ENCODE measurements at places on chromosomes 2 and 18. TPM values are rescaled to one million over a fixed set of nuclear protein-coding genes. Genes with fewer than 3 reads are reported as not detected.

GRCh38 chr2:106144621-106145331 is 49.3 kb downstream of the UXS1 start:
- DNase-seq, result no peak

DNA sequence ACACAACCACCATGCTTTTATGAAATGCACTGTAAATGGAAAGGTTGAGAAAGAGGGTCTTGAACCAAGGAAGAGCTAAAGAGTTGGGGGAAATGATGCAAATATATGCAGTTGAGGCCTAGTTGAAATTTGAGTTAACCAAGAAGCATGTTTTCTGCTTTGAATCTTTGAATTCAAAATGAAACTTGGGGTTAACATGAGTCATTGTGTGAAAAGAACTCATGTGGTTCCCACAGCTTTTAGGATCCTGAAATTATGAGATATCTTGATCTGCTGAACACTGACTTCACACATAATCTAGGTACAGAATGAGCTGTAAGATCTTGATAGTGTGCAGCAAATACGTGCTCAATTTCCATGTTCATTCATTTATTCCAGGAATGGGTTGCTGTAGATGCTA is 422.9 kb upstream of the TRIB2 start:
- DNase-seq, result no peak

DNA sequence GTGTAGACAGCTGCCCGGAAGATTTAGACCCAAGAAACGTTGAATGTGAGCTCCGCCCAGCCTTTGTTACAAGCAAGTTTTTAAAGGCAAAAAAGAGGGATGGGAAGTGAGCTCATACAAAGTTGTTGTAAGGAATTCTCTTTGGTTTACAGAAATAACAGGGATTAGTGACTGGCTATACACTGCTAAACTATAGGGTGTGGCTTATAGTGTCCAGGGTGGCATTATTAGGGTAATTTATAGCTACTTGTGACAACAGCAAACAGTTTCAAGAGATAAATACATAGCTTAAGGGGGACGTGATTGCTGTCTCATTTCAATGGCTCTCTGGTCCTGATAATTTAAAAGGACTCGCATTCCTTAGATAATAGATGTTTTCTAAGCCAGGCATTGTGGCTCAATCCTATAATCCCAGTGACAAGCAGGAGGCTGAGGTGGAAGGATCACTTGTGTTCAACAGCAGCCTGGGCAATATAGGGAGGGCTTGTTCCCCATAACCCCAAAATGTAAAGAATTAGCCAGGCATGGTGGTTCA is 66.5 kb upstream of the TGIF1 start:
- no peak for DNase-seq

DNA sequence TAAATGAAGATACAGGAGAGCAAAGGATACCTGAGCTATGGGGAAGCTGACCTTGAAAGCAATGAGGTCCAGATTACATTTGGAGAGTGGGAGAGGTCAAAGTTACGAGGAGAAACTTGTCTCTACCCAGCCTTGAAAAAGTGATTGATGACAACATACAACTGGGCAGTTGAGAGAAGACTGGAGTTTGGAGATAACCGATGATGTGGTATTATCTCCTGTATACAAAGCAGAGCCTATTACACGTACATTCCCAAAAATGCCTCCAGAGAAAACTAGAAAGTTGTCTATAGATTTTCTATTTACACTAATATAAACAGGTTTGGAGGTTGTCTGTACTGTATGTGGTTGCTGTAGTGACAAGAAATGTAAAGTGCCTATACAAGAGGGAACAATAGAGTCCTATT is 28.3 kb downstream of the ARL5A start:
- no peak for DNase-seq

DNA sequence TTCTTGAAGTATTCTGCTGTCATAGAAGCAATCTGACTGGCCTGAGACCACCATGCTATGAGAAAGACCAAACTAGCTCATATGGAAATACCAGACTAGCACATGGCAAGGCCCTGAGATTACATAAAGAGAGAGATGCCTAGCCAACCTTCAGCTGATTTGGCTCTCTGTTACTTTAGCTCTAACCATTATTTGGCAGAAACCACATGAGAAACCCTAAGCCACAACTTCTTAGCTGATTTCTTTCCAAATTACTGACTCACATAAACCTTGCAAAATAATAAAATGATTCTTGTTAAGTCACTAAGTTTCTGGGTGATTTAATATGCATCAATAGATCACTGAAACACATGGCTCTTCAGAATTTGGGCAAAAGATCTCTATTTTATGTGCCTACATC is 295.0 kb upstream of the ZNF521 start:
- no peak for DNase-seq

DNA sequence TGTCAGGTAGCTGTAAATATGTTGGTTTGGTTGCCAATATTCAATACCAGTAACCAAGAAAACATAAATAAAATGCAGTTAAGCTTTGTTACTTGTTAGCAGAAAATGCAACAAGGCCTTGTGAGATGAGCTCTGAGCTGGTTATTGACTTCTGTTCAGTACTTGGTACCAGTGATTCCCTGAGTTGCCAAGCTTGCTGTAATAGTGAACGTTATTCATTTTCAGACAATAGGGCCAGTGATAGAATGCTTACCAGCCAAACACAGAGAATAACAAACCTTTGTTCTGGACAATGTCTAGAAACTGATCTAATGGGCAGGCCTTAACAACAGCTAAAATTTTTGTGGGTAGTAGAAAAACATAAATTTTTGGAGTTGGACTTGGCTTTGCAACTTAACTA is 29.5 kb downstream of the RASGRP3 start:
- DNase-seq, result no peak

DNA sequence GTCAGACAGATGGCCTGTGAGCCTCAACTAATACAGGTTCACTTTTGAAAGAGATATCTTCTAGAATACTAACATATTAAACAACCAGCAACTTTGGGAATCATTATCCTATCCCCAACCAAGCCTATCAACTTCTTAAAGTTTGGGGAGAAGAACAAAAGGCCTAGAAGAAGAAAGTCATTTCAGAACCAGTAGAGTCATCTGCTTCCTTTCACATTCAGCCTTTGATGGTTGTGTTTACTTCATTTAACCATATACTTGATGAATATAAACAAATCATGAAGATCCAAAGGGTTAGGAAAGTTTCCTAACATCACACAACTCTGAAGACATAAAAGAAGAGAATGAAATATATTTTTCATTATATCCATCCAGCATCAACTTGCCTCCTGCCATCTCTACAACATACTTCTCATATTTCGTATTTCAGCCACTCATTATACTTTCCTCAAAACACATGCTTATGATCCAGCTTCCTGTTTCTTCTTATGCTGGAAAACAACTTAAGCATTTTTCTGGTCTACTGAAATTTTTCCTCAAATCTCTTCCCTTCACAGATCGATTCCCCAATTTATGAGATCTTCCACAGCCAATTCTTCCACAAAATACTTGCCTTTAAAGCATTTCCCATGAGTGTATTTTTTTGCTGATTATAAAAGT is 114.3 kb downstream of the CACNB4 start:
- no peak for DNase-seq

GRCh38 chr2:187527262-187527661 is 27.0 kb downstream of the TFPI start:
- no peak for DNase-seq

DNA sequence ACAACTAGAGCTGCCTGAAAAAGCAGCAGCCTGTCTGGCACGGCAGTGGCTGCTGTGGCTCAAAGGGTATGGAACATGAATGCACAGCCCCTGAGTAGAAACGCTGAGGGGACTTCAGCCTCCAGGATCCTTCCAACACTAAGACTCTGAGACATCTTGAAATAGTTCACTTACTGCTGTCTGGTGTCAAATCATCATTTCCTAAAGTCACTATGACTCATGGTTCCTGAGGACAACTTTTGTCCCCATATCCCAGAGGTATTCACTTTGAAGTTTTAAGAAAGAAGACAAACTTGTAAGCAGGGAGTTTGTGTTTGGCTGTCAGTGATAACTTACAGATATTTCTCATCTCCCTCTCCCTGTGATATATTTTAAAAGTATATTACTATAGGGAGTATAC is 33.3 kb upstream of the NEB start:
- DNase-seq, result no peak

DNA sequence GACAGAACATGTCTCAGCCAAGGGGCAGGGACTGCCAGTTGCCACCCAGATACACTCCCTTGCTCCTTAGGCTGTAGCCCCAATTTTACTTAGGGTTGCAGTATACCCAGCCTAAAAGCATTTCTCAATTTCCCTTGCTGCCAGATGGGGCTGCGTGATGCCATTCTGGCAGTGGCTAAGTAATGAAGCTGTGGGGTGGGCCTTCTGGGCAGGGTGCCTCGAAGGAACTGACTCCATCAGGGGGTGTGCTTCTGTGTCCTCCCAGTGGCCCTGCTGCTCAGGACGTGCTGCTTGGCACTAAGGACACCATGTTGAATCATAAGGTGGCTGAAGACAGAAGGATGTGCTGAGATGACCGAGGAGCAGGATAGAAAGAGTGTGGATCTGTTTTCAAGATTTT is 74.2 kb downstream of the VWA3B start:
- DNase-seq, result no peak

DNA sequence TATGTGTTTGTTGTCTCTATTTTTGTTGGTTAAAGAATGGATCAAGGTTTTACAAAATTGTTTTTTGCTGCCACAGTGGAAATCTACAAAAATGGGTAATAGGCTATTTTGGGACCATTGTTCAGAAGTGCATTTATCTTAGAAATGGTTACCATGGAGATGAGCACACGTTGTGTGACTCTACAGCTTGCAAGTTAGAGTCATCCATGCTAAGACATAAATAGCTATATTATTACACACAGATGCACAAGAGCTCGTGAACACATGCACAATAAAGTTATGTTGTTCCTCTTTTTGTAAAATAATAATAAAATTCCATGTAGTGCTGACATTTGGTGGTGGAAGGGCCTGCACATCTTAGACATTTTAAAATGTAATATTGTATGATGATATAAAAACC is 15.5 kb upstream of the DUSP19 start:
- DNase-seq, result no peak

DNA sequence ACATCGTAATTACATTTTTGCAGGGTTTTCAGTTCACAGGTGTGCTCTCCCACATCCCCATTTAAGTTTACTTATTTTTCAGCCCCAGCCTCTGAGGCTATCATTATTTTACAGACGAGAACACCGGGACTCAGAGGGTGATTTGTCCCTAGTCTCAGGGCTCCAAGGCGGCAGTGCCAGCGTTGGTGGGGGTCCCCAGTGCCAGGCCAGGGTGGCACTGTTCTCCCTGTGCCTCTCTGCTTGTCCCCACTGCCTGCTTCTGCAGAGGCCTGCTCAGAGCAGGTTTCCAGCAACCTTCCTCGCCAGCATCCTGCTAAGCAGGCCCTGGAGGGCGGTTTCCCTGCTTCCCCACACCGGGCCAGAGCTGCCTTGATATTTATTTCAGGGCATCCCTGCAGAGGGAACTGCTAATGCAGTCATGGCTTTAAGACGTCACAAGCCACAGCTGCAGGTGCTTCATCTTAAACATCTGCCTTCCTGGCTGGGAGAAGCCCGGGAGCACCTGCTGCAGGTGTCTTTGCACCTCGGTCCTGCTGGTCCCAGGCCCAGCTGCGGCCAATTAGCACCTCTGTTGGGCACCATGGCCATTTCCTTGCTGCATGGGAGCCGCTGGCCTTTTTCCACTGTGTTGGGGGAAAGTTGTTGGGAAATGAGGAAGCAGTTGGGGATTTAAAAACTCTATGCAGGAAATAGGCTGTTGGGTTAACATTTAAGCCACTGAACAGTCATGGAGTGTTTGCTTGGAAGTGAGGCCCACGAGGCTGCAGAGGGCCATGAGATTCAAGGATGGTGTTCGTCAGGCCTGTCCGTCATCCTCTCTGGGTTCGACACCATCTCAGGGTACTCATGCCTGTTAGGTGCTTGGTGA is 22.8 kb downstream of the HPCAL1 start:
- DNase-seq, result no peak

GRCh38 chr2:241268716-241269445 is 46.6 kb downstream of the HDLBP start:
- DNase-seq, result no peak

- no peak for DNase-seq
Measured at GRCh38 chr2:101776172-101777043, 78.9 kb downstream of the MAP4K4 start.

- DNase-seq, result no peak
Measured at GRCh38 chr2:27174638-27175037, 25.8 kb downstream of the TCF23 start.

DNA sequence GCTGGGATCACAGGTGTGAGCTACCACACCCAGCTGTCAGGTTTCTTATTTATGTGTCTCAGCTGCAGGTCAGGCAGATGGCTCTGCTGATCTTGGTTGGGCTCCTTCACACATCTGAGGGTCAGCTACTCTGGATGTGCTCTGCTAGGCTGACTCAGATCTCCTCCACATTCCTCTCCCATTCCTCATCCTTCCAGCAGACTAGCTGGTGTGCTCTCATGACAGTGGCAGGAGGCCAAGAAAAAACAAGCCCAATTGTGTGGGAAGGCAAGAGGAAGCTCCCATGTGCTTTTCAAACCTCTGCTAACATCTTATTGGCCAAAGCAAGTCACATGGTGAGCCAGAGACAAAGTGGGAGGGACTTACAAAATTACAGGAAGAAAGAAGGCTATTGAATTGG is 11.7 kb upstream of the MSH6 start:
- DNase-seq, result peak; percentile 55

DNA sequence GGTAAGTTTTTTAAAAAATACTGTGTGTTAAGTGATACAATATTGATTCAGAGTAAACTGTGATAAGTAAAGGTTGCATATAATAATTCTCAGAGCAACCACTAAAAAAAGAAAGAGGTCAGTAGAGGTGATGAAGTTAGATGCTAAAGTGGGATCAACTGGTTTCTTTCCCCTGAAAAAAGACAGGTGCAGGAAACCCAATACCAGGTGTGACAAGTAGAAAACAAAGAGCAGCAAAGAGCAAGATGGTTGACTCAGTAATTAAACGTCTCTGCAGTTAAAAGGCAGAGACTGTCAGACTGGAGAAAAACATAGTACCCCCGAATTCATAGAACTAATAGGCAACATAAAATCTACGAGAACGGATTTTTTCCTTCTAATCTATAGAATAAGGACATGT is 128.3 kb downstream of the ATP9B start:
- DNase-seq, result no peak

GRCh38 chr18:23306822-23307221 is 146.3 kb upstream of the RIOK3 start:
- no peak for DNase-seq

- DNase-seq, result peak; percentile 33
Measured at GRCh38 chr2:8628866-8629209, 53.0 kb upstream of the ID2 start.

- DNase-seq, result no peak
Measured at GRCh38 chr18:49752095-49752457, 61.3 kb downstream of the ACAA2 start.

Gene ABCG8
- 1.6 TPM for total RNA-seq

Gene SRD5A2
- total RNA-seq, result not detected

Gene NXPH2
- total RNA-seq, result 1.3 TPM

Gene OSBPL6
- 2.3 TPM for total RNA-seq

Gene POTEI
- total RNA-seq, result not detected

Gene CHRND
- total RNA-seq, result not detected

Gene ANKRD30BL
- total RNA-seq, result not detected

Gene HTR2B
- total RNA-seq, result not detected

Gene STK11IP
- total RNA-seq, result 29.3 TPM

Gene TNS1
- 2.3 TPM for total RNA-seq

Gene TMEM163
- 3.5 TPM for total RNA-seq

Gene LYPD1
- total RNA-seq, result 34.3 TPM

Gene SMAD4
- total RNA-seq, result 78.6 TPM

Gene KCNK3
- not detected for total RNA-seq
